NCI-H2029 treated with DMSO at 0.1 percent for 48 hours (cell line): ENCODE measurements at places on chromosomes 12 and 14.

- DNase-seq = no peak
Measured at GRCh38 chr12:90055071-90055470, 346.4 kb upstream of the ATP2B1 start.

DNA sequence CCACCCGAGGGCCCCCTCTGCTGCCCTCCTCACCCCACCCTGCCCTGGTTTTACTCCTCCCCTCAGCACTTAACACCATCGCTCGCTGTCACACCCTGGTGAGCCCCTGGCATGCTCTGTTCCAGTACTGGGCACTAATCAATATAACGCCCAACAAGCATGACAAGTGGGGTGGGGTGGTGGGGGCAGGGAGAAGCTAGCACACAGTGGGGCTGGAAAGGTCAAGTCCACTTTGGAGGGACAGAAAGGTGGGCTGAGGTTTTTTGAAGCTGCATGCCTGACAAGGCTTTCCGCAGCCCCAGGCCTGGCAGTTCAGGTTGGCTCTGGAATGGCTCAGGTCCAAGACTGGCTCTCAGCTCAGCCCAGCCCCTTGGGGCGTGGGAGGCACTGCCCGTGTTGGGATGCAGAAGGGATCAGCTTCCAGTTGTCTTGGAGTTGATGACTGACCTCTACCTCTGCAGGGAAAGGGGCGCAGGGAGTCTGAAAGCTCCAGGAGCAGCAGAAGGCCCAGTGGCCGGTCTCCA lies 34.1 kb downstream of the PLEKHG3 start:
- DNase-seq = no peak

DNA sequence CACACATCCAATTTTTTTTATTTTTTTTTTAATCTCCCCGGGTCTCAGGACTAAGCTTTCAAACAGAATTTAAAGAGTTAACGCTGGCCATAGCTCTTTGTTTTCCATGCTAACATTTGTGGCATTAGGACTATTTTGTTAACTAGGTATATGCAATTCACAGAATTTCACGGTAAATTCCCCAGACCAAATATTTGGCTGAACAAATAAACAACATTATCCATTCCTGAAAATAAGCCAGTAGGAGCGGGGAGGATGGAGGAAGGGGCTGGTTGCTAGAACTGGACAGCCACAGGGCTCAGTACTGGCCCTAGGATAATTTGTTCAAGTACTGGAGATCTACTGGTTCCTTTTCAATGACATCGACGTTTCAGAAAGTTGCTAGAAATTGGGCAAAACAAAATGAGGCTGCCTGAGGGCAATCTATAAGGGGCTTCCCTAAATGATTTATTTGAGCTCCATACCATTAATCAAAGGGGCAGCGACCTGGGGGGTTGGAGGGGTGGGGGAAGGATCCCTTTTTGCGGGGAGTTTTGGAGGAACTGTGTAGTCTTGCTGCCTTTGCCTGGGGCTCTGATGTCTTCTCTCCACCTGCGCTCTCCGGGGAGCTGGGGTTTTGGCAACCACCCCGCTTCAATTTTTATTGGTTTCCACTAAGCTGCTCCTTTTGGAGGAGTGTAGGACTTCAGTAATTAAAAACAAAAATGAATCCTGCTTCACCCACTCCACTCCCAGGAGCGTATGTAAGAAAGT lies 9.0 kb downstream of the BMP4 start:
- no peak for DNase-seq

DNA sequence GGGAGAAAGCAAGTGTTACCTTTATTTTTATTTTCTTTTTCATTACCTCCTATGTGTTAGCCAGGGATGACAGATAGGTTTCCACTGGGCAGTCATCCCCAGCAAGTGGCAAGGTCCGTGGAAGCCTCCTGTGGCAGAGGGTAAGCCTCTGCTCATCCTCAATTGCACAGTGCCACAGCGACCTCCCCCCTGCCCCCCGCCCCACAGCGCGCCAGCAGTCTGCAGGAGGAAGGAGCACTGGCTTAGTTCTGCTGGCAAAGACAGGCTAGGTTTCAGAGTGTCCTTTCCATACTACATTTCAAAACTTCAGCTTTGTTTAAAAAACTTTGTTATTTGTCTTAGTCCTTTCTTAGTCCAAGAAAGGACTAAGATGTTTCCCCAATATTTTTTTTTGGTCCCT lies 194.7 kb downstream of the EXOC5 start:
- DNase-seq = no peak

- no peak for DNase-seq
Measured at GRCh38 chr12:100794441-100795173, at the start of gene ANO4. Gene ANO4 (plus strand): TSS chr12:100794776. CDS start chr12:100901786, 107,010 bp downstream.

GRCh38 chr12:128814411-128815261 lies 9.1 kb downstream of the SLC15A4 start:
- no peak for DNase-seq
